NCI-H1694 treated with DMSO at 0.1 percent for 48 hours (cell line): ENCODE measurements at places on chromosomes 2 and 18.
A peak's percentile ranks its signal among the peaks of the same experiment; 100 is the strongest.

DNA sequence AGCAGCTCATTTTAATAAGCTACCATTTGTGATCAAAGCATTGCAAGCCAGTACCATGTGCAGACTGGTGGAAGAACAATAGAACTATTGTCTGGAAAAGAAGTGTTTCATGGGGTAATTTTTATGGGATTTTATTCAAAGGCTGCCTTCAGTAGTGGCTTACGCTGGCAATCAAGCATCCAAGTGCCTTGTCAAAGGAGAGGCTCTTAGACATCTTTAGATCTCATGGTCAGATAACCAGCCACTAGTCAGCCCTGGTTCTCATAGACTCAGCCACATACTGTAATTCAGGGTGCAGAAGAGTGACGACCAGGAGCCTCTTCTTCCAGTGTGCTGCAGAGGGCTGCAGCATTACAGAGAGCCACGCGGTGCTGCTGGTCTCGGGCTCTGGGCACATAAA lies 98.5 kb upstream of the NOSTRIN start:
- no peak for DNase-seq

GRCh38 chr2:219206328-219207133 lies at the start of gene ZFAND2B:
ZFAND2B (plus strand) TSS chr2:219206782; CDS start chr2:219206988, 206 bp downstream.
- peak; percentile 92 for DNase-seq

GRCh38 chr2:204434660-204435462 lies 110.4 kb upstream of the PARD3B start:
- DNase-seq: no peak

DNA sequence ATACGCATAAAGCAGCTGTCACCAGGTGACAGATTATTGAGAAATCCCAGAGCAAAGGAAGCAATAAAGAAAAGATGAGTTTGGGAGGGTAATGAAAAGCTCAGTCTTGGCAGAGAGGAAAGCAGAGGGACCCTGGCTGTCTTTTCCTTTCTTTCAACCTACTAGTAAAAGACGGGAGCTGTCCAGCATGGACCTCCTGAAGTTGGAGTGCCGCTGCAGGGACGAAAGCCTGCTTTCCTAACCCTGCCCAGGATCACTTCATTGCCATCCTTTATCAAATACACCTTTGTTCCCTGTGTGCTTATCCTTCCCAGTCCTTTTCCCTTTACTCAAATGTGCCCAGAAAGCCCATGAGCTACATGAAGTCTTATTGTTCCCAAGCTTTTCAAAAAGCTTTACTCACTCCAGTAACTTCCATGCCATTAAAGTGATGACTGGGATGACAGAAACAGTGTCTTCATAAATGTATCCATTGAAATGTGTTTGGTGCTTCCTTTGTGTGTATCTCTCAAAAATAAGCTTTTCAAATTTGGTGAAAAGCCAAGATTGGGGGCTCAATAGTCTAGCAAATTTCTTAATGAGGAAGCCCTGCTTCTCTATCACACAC lies 3.7 kb upstream of the SPR start:
- no peak for DNase-seq

- no peak for DNase-seq
Measured at GRCh38 chr18:29176681-29177080, 999.8 kb upstream of the CDH2 start.

- no peak for DNase-seq
Measured at GRCh38 chr2:121189011-121189410, 96.0 kb downstream of the TFCP2L1 start.

- DNase-seq: no peak
Measured at GRCh38 chr18:58266291-58266690, 222.3 kb downstream of the NEDD4L start.

DNA sequence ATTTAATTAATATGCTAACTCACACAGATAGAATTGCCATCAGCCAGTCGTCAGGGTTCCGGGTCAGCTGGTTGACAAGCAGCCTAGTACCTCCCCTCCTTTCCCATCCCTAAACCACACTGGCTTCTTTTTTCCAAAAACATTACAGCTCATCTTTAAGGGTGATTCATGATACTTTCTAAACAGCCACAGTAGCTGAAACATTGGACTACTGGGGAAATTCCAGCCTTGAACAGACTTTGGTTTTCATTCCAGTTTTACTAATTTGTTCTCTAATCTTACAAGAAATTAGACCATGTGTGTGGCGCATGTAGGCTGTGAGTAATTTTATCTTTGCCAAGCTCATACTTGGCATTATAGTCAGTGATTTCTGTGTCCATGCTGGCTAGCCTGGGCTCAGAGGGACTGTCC lies 110.8 kb downstream of the FMNL2 start:
- DNase-seq: no peak

DNA sequence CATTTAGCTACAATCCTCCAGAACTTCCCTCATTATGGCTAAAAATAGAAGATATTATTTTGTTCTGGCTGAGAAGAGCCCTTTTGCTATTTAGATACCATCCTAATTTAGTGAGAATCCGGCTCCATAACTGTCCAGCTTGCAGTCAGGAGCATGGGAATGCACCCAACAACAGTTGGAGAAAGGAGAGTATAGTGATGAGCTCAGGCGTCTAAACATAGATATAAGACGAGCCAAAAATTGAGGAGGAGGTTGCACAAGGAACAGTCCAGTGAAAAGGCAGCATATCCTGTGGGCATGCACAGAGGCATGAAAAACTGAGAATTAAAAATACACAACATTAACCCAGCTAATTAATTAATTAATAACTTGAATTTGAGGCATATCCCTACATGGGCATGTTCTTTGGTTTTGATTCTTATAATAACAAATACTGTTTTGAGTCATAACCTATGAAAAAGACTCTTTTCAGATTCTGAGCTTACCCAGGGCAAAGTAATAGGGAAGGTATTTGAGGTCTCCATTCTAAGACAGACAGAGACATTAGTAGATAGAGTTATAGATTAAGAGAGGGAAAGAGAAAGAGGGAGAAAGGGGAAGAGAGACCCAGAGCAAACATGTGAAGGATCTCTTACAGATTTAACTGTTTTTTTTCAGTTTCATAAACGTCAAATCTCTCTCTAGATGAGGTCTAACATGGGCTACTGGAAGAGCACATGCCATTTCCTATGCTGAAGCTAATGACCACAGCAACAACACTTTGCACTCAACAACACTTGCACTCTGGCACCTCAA lies 311.2 kb downstream of the OSR1 start:
- DNase-seq: no peak

- no peak for DNase-seq
Measured at GRCh38 chr2:181858600-181858999, 32.9 kb upstream of the ITPRID2 start.

DNA sequence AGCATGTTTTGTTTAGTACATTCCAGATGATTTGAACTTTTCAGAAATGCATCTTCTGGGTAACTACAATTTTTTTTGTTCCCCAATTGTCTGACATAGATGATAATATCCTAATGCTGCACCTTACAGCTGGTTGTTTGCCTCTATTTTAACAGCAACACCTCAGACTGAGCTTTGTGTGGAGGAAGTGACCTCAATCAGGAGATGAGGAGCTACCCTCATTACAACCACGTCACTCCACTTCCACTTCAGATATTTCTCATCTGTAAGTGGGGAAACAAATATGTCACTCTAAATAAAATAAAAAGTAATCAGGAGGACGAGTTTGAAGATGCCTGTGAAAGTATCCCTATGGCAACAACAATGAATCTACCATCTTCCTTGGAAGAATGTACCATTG lies 12.1 kb upstream of the SRSF7 start:
- no peak for DNase-seq

- peak; percentile 67 for DNase-seq
Measured at GRCh38 chr2:135797497-135798274, 39.3 kb downstream of the LCT start.

DNA sequence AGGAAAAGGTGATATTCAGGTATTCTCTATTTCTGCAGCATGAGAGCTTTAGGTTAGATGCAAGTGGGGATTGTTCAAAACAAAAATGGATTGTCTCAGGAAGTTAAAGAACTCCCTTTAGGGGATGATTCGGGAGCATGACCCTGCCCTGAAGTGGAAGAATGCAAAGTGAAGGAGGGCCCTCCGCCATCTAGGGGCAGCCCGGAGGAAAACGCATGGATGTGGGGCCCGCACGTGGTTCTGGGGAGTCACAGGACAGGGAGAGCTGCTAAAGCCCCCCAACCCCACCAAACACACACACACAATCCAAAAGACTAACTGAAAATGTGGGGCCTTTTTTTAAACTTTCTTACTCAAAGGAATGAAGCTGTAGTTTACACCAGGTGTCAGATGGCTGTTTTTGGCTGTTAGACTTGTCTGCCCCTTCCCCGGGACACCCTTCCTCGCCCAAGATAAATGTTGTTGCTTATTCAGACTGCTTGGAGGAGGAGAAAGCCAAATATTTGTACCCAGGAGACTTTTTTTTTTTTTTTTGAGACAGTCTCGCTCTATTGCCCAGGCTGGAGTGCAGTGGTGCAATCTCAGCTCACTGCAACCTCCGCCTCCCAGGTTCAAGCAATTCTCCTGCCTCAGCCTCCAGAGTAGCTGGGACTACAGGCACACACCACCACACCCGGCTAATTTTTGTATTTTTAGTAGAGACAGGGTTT lies 78.8 kb downstream of the HNRNPLL start:
- DNase-seq: no peak

GRCh38 chr18:32258148-32258547 lies 68.3 kb downstream of the MEP1B start:
- no peak for DNase-seq

GRCh38 chr2:3278521-3279218 lies 98.9 kb downstream of the EIPR1 start:
- DNase-seq: no peak

DNA sequence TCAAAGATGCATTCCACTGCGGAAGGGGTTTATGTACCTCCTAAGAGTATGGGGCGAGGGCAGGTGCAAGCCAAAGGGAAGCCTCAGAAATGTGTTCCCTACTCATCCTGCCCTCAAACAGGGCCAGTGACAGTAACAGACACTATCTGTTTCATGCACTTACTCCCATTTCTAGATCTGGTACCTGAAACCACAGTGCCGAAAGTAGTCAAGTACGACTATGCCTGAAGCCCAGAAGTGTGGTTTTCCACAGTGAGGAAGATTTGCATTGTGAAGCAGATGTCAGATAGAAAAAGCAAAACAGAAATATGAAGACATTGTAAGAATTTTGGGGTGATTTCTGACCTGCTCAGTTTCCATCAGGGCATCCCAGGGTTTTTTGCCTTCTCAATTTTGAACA lies 748.7 kb downstream of the RNF144A start:
- no peak for DNase-seq

- no peak for DNase-seq
Measured at GRCh38 chr2:97747285-97747684, 33.9 kb downstream of the ZAP70 start.
